NCI-H1417 (cell line): ENCODE measurements at places on chromosomes 3 and 15.

DNA sequence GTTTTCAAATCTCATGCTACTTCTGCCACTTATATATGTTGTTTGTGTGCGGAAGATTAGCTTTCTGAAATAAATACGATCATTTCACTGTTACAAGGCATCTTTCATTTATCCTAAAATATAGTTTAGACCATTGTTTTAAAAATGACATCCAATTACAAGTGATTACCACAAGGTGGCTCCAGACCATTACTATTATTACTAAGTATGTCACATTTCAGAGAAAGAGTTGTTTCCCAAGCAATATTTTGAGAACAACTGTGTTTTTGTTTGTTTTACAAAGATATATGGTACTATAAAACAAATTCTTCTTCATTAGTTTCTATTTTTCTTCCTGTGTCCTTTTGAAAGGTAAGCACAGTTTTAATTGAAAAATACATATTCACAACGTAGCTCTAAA lies 136.0 kb upstream of the RAP2B start:
- DNase-seq = no peak

GRCh38 chr3:8505621-8506020 lies 4.0 kb downstream of the LMCD1 start:
- peak; percentile 50 for DNase-seq

GRCh38 chr3:22244761-22245521 lies 493.9 kb upstream of the ZNF385D start:
- no peak for DNase-seq

DNA sequence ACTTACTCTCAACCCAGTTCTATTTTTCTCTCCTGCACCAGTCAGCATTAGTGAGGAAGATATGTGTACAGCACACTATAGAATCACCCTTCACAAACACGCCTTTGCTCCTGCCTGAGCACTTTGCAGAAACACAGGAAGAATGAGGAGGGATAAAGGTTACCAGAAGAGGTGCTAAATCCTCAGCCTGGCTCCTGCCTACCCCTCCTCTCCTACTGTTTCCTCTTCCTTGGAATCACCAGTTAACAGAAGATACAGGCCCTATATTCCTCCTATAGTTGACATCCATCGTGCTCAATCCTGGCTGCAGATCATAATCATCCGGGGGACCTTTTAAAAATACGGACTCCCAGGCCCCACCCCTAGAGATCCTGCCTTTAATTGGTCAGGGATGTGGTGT lies 28.9 kb downstream of the PARP15 start:
- no peak for DNase-seq

DNA sequence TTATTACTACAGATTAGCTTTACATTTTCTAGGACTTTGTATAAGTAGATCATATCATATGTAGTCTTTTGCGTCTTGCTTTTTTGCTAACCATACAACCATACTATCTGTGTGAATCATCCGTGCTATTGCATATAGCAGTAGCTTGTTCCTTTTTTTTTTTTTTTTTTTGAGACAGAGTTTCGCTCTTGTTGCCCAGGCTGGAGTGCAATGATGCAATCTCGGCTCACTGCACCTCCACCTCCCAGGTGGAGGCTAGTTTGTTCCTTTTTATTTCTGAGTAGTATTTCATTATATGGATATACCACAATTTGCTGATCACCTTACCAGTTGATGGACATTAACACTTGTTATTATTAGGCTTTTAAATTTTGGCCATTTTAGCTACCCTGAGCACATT lies 54.5 kb upstream of the TBL1XR1 start:
- no peak for DNase-seq
